Effector memory CD4-positive, alpha-beta T cell (primary cell): ENCODE measurements at places on chromosomes 11 and 22.

GRCh38 chr11:70504246-70505020, 106.1 kb downstream of the CTTN start:
- no peak for DNase-seq

- no peak for DNase-seq
These were observed 8.3 kb downstream of the FTH1 start for GRCh38 chr11:61959114-61959513.

GRCh38 chr11:64609436-64610047, 18.5 kb downstream of the SLC22A12 start:
- DNase-seq: no peak

- DNase-seq: no peak
These were observed 100.3 kb downstream of the FAT3 start for GRCh38 chr11:92324890-92325289.

GRCh38 chr11:62974848-62975522, 9.8 kb downstream of the SLC22A6 start:
- DNase-seq: no peak

DNA sequence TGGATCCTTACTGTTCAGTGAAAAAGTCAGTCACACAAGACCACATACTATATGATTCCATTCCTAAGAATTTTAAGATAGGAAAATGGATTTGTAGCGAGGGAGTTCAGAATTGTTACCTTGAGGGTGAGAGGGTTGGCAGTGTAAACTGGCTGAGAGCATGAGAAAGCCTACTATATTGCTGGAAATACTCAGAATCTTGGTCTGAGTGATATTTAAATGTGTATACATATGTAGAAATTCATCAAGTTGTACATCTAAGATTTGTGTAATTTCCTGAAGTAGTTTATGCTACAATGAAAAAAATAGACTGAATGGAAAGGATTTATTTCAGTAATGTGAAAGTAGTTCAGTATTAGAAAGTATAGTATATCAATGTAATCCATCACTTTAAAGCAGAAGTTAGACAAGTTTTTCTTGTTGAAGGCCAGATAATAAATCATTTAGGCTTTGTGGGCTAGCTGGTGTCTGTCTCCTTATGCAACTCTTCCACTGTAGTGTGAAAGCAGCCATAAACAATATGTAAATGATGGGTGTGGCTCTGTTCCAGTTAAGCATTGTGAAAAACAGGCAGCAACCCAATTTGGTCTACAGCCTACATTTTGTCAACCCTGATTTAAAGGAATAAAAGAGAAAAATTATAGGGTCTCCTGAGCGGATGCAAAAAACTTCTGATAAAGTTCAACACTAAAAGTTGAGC, 127.2 kb upstream of the THY1 start:
- DNase-seq: no peak
